ENCODE measurements at places on chromosomes 12 and 14.
A peak's percentile ranks its signal among the peaks of the same experiment; 100 is the strongest.

DNA sequence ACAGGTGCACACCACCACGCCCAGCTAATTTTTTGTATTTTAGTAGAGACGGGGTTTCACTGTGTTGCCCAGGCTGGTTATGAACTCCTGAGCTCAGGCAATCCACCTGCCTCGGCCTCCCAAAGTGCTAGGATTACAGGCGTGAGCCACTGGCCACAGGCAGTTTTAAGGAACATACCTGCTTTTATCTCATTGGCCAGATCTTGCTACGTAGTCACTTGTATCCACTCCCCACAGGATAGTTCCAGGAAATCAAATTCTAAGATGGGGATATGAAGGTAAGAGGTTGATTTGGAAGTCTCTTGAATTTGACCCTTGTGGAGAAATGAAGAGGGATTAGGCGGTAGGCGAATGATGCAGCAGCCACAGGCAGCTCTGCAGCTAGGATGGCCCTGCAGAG lies 8.8 kb upstream of the PLEKHG6 start:
- DNase-seq: no peak

- DNase-seq: peak; percentile 81
Observed at GRCh38 chr12:57844709-57845477, 1.6 kb downstream of the CTDSP2 start.

- DNase-seq: no peak
Observed at GRCh38 chr12:52217223-52217622, 15.8 kb upstream of the KRT7 start.

DNA sequence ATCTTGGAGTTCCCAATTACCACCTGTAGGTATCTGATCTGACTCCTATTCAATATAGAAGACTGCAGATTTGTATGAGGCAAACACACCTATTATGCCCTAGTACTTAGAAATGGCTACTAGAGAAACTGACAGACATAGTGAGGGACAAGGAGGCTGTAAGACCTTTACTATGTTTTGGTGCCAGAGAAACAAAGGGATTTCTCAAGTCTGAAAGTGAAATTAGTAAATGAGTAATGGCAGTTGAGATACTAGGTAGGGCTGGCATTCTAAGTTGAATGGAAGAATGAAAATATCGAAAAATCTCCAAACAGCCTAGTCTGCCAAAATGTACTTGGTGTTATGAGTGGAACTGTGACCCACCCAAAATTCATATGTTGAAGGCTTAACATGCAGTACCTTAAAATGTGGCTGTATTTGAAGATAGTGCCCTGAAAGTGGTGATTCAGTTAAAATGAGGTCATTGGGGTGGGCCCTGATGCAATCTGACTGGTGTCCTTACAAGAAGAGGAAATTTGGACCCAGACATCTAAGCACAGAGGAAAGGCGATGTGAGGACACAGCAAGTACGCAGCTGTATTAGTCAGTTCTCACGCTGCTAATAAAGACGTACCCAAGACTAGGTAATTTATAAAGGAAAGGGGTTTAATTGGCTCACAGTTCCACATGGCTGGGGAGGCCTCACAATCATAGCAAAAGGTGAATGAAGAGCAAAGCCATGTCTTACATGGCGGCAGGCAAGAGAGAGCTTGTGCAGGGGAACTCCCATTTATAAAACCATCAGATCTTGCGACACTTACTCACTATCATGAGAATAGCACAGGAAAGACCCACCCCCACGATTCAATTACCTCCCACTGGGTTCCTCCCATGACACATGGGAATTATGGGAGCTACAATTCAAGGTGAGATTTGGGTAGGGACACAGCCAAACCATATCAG lies 127.0 kb downstream of the APAF1 start:
- no peak for DNase-seq

DNA sequence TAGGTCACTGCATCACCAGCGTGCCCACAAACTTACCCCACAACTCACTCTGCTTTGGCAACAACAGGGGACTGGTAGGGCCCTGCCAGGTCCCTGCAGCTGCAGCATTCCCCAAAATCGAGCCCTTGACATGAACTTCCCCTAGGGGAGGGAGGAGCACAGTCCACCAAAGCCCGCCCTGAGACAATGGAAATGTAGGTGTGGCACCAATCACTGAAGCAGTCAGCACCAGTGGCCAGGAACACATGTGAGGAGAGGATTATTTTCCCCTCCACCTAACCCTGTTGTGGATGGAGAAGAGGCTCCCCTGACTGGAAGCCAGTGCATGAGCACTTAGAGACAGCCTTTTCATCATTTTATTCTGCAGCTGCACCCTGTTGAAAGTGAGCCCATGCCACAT lies 573.8 kb downstream of the SOX5 start:
- DNase-seq: no peak

DNA sequence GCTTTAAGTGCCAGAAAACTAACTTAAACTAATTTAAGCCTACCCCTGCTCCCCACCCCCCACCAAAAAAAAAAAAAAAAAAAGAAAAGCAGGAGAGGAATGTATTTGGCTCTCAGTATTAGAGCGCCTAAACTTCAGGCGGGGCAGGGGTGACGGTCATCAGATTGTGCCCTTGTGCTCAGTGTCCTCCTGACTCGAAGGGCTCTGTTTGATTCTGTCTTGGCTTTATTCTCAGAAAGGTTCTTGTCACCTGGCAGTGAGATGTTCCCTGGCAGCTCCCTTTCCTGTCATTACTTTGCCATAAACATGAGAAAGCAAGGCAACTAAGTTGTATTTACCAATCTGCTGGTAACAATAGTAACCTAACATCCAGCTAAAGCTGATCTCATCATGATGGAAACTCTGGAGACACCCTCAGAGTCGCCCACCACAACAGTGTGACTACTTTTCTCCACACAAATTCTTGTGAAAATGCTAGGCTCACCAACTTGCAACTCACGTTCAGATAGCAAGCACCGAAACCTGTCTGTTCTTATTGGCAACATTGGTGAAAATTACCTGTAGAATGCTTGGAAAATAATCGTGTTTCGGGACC lies 39.0 kb upstream of the WNK1 start:
- DNase-seq: no peak

GRCh38 chr12:116955382-116956021 lies 44.8 kb downstream of the FBXW8 start:
- no peak for DNase-seq

- DNase-seq: no peak
Observed at GRCh38 chr14:101918065-101918989, 46.0 kb upstream of the DYNC1H1 start.

DNA sequence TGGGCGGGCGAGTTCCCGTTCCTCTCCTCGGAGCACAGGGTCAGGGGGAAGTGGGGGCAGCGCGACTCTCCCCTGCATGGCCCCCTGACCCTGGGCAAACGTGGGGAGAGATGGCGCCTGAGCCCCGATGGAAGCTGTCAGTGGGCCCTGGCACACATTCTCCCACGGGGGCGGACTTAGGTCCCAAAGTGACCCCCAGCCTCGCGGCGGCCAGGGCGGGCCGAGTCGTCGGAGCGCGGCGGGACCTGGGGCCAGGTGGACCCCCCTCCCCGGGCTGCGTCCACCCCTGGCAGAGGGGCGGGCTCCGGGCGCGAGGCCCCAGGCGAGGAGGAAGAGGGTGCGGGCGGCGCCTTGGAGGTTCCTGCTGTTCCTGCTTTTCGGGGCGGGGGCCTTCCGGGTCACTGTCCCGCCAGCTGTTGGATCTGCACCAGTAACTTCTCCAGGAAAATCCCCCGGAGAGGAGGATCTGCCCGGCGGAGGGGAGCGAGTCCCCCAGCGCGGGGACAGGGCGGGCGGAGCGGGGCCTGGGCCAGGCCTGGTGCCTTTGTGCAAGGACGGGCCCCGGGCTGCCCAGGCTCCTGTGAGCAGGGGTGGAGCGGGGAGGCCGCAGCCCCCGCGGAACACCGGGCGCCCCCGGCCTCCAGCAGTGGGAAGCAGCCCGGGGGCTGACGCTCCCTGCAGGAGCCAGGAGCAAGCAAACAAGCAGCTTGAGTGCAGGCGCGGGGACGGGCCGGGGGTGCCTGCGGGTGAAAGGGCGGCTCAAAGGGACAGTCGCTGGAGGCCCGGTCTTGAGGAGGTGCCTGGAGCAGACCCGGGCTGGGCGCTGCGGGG lies 15.3 kb downstream of the TNFAIP2 start:
- no peak for DNase-seq

GRCh38 chr12:97164936-97165335 lies 257.9 kb downstream of the NEDD1 start:
- DNase-seq: no peak

- peak; percentile 64 for DNase-seq
Observed at GRCh38 chr12:93622485-93622884, 50.0 kb downstream of the SOCS2 start.

DNA sequence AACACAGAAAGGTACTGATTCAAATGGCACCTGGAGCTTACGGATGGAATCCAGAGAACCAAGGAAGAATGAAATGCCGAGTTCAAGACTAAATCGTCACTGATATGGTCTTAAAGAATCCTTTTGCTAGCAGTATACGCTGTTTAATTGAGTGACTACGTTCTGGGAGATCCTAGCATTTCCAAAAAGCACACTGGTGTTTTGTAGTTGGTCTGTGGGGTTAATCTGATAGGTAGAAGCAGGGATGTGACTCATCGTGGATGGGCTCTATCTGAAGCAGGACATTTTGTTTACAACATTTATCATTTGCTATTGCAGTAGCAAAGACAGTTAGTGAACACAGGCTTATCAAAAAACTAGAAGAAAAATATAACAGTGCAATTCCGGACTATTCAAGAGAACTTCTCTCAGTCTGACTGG lies 169.2 kb upstream of the HMGA2 start:
- peak; percentile 18 for DNase-seq

Data from fibroblast of skin of back (primary cell).